ENCODE measurements at places on chromosomes 7 and 10.

DNA sequence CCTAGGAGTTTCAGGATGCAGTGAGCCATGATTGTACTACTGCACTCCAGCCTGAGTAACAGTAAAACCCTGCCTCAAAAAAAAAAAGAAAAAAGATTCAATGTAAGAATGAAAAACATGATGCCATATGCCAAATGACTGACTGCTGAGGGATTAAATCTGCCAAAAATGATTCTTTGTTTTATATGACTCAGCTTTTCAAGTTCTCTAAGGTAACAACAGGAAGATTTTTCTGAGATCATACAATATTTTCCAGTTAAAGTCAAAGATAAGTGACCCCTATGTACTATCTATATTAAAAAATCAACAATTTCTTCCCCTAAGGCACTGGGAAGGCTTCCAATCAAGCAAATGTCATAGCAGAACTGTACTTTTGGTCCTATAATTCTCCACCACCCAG is 271.2 kb upstream of the IMMP2L start:
- no peak for DNase-seq

- DNase-seq = no peak
Observed at GRCh38 chr10:30581779-30582380, 47.7 kb downstream of the LYZL2 start.

- DNase-seq = no peak
Observed at GRCh38 chr10:44813201-44813600, 97.9 kb upstream of the TMEM72 start.

DNA sequence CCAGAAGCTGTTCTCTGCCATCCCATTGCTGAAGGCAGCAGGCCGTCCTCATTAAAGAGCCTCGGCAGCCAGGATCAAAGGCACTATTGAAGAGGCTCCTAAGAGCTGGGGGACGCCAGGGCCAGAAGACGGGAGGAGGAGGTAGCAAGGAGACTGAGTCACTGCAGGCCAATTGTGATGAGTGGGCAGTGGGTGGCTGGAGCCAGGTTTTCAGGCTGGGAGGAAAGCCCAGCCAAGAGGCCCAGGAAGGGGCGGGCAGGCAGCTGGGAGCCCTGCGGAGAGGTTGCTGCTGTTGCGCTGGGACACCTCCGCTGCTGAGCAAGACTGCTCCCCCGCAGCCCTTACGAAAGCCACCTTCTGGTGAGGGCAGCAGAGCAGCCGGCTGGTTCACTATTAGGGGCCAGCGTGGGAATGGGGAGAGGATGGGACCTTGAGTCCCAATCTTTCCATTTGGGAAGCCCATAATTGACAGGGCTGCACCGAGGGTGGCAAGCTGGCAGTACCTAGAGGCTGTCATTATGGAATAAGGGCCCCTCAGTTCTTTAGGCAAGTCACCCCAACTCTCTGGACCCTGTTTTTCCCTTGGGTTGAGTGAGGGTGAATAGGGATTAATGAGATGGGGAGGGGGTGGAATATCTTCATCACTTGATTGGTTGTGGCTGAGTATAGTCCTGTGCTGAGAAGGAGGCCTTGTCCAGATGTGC is 48.4 kb downstream of the UNC5B start:
- no peak for DNase-seq

GRCh38 chr10:8061274-8062211 is 7.1 kb downstream of the GATA3 start:
- no peak for DNase-seq

DNA sequence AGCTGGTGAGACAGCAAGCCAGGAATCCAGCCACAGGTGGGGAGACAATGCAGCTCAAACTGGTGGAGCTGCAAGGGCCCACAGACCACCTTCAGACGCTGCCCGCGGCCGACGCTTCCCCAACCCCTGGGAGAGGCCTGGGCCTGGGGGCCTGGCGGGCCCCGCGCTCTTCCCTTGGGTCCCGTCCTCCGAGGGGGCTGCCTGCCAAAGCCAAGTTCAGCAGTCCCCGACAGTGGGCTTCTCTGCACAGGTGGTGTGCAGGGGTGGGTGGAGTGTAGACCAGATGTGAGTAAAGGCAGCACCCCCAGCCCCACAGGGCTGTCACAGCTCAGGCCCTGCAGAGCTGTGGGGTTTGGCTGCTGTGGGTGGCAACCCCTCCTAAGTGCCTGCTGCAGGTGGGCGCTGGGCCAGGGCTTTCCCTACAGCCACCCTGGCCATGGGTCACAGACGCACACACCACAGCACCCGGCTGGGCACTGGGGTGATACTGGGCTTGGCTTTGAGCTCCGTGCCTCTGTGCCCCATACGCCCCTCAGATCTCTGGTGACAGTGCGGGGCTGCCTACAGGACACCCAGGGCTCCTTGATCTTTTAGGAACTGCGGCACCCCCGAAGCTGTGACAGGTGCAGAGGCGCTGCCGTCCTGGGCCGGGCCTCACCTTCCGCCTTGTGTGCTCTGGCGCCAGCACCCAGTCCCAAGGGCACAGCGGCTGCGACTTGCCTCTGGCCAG is 20.5 kb downstream of the BNIP3 start:
- DNase-seq = no peak

GRCh38 chr10:80283119-80283518 is 6.3 kb downstream of the MAT1A start:
- no peak for DNase-seq

- no peak for DNase-seq
Observed at GRCh38 chr10:67297637-67298181, 371.9 kb downstream of the LRRTM3 start.

DNA sequence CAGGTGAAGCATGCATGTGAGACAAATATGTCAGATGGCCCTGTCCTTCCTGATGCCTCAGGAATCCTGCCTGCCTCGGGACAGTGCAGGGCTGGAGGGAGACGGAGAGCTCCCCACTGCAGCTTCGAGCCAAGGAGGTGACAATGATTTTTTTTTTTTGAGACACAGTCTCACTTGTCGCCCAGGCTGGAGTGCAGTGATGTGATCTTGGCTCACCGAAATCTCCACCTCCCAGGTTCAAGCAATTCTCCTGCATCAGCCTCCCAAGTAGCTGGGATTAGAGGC is 68.8 kb downstream of the OAT start:
- no peak for DNase-seq

- DNase-seq = no peak
Observed at GRCh38 chr10:23037152-23037551, 58.2 kb upstream of the MSRB2 start.

- DNase-seq = no peak
Observed at GRCh38 chr10:80501913-80502521, 35.7 kb upstream of the SH2D4B start.

DNA sequence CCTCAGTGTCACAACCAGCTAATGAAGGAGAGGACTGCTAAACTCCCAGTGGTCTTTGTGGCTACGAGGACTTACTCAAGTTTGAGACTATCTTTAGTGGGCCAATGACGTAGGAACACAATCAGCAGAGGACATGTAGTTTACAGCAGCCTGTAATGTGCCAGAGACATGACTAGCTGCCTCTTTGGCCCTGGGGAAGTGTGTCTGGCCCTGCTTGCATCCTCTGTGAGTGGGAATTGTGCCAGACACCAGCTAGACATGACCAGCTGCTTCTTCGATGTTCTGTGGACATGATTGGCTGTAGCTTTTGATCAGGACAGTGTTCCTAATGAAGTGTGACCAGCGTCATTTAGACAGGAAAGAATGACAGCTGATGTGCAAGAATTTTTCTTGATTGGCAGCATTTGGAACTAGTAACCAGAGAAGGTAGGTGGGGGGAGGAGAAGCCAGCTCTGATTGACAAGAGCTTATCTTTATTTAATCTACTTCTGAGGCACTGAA is 141.7 kb downstream of the AUTS2 start:
- no peak for DNase-seq

GRCh38 chr7:44484482-44485313 is 5.8 kb downstream of the NUDCD3 start:
- DNase-seq = no peak

DNA sequence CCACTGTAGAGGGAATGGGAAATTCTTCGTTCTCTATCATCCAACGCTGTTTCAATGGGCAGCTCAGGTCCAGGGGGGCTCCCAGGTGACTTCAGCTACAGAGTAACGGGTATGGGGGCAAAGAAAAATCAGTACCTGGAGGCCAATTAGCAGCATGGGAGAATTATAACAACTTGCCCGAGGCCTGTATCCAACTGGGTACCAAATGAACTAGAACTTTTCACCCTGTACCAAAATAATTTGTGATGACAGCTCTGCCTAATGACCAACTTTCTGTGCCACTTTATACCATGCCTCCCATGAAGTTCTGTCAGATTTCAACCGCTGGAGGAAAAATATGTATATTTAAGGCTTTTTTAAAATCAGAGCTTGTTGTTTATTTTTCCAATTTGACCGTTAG is 467.1 kb downstream of the PARD3 start:
- no peak for DNase-seq

All from stimulated activated CD8-positive, alpha-beta memory T cell treated with anti-CD3 and anti-CD28 coated beads, Interleukin-15, amount 100 ng/mL, for 24 hours (primary cell).